CD8-positive, alpha-beta memory T cell (primary cell): ENCODE measurements at places on chromosomes 16 and 17. TPM values are rescaled to one million over a fixed set of nuclear protein-coding genes. Genes with fewer than 3 reads are reported as not detected.
A peak's percentile ranks its signal among the peaks of the same experiment; 100 is the strongest.

Gene SPAG7
- 63.4 TPM for total RNA-seq

Gene NOS2
- total RNA-seq: 0.07 TPM

Gene PTX4
- total RNA-seq: not detected

Gene HASPIN
- total RNA-seq: 16.6 TPM

DNA sequence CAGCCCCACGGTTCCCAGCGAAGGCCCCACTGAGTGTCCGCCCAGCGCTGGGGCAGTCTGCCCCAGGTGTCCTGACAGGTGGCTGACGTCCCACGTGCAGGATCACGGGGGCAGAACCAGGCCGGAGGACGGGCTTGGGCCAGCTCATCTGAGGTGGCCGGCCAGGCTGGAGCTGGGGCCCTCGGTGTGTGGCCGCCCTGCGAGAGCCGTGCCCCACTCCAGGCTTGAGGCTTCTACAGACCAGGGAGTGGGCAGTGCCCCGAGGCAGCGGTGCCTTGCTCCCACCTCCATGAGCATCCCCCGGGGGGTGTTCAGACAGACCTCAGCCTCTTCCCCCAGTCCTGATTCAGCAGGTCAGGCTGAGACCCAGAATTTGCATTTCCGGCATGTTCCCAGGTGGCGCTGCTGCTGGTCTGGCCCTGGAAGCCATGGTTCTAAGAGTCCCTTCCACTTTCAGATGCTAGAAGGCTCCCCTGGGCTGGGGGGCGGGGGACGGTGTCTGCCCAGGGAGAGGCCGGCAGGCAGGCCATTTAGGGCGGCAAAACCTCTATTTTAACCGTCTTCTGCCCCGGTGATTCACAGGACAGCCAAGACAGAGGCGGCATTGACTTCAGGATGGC lies 35.4 kb upstream of the PABPN1L start:
- DNase-seq: no peak

DNA sequence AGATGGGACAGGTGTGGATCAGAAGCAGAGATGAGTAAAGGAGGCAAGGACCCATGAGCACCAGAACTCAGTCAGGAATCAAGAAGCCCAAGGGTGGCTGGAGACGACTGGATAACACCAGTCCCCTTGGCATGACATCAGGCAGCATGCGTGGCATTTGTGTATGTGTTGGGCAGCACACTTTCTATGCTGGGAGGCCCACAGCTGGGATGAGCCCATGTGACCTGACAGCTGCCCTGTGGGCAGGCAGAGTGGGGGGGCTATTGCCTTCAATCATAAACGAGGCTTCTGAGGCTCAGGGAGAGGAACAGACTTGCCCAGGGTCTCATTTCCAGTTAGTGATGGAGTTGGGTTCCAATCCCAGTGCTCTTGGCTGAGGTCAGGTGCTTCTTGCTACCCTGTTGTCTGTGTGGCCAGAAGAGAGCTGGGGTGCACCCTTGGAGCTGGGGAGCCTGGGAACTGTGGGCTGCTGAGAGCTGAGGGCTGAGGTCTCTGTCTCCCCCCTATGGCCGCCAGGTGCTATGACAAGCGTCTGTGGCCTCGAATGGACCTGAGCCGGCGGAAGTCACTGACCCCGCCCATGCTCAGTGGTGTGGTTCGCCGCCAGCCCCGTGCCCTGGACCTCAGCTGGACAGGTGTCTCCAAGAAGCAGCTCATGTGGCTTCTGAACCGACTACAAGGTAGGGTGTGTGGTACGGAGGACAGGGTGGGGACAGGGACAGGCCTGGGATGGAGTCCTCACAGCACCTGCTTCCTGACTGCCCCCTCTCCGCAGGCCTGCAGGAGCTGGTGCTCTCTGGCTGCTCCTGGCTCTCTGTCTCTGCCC lies 7.1 kb upstream of the ORAI3 start:
- peak; percentile 74 for DNase-seq

DNA sequence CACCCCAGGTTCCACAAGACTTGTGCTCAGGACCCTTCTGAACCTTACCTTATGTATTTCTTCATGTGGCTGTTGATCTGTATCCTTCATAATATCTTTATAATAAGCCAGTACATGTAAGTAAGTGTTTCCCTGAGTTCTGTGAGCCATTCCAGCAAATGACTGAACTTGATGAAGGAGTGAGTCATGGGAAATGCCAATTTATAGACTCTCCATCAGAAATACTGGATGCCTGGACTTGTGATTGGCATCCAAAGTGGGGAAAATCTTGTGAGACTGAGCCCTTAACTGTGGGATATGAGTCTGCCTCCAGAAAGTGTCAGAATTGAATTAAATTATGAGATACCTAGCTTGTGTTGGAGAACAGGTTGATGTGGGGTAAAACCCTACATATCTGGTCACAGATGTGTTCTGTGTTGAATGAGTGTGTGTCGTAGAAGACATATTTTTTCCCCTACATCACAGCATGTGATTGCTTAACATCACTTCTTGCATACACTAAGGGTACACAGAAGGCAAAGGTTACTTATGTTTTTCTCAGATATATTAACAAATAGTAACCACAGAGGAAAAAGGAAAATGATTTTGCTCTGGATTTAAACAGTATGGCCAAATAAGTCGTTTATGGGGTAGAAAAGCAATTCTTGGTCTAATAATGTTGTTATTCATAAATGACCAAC lies 70.2 kb upstream of the NETO2 start:
- DNase-seq: no peak

DNA sequence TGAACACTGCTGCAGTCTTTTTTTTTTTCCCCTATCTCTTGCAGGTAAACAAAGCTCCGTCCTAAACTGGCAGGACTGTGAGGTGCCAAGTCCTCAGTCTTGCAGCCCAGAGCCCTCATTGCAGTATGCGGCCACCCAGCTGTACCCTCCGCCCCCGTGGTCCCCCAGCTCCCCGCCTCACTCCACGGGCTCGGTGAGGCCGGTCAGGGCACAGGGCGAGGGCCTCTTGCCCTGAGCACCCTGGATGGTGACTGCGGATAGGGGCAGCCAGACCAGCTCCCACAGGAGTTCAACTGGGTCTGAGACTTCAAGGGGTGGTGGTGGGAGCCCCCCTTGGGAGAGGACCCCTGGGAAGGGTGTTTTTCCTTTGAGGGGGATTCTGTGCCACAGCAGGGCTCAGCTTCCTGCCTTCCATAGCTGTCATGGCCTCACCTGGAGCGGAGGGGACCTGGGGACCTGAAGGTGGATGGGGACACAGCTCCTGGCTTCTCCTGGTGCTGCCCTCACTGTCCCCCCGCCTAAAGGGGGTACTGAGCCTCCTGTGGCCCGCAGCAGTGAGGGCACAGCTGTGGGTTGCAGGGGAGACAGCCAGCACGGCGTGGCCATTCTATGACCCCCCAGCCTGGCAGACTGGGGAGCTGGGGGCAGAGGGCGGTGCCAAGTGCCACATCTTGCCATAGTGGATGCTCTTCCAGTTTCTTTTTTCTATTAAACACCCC lies 13.8 kb downstream of the IL34 start:
- DNase-seq: no peak

- DNase-seq: no peak
These were observed 5.4 kb downstream of the FSCN2 start for GRCh38 chr17:81533339-81534141.
